ENCODE measurements at places on chromosomes 16 and 17.

- no peak for DNase-seq
These were observed 17.8 kb upstream of the GGA2 start for GRCh38 chr16:23527961-23528643.

DNA sequence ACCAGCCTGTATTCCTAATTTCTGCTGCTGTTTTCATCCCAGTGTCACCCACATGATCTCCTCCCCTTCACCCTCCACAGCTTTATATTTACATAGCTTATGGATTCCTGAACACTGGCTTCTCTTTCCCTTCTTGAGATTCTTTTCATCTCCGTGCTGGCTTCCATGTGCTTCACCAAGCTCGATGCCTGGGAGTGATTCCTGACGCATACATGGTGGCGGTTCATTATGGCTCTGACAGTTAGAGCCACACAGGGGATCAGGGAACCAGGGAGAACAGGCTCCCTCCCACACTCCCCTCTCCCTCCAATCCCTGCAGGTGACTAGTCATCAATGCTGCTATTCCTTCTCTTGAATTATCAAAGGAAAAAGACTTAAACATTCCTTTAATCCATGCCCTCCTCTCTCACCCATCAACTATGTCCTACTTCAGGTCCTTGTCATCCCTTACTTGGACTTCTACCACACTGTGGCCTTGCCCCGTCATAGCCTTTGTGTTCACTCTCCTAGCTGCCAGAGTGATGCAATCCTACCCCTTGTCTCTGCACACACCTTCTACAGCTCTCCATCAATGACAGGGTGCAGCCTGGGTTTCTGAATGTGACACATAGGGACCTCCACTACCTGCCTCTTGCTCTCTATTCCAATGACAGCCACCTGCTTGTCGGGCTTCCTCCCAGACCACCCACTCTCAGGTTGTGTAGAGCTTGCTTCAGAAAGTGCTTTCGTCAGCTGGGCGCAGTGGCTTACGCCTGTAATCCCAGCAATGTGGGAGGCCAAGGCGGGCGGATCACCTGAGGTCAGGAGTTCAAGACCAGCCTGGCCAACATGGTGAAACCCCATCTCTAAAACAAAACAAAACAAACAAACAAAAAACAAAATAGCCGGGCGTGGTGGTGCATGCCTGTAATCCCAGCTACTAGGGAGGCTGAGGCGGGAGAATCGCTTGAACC, 43.6 kb downstream of the MYH13 start:
- DNase-seq = no peak

DNA sequence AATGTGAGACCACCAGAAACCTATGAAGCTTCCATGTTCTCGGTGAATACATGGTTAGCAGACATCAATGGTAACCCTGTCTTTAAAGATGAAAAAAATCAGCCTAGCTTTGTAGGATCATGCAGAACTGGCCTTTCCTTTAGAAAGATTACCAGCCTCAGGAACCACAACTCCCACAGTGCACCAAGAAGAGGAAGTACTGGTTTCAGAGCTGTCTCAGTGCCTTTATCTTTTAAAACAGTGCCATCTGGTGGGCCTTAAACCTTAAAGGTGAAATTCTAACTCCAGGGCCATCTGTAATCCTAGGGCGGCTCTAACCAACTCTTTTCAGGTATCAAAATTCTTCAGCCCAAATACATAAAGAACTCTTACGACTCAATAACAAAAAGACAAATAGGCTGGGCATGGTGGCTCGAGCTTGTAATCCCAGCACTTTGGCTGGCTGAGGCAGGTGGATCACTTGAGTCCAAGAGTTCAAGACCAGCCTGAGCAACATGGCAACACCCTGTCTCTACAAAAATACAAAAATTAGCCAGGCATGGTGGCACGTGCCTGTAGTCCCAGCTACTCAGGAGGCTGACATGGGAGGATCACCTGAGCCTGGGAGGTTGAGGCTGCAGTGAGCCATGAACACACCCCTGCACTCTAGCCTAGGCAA, 5.4 kb downstream of the ATPAF2 start:
- peak; percentile 91 for DNase-seq

GRCh38 chr16:1258906-1259759, 3.3 kb downstream of the TPSD1 start:
- no peak for DNase-seq

DNA sequence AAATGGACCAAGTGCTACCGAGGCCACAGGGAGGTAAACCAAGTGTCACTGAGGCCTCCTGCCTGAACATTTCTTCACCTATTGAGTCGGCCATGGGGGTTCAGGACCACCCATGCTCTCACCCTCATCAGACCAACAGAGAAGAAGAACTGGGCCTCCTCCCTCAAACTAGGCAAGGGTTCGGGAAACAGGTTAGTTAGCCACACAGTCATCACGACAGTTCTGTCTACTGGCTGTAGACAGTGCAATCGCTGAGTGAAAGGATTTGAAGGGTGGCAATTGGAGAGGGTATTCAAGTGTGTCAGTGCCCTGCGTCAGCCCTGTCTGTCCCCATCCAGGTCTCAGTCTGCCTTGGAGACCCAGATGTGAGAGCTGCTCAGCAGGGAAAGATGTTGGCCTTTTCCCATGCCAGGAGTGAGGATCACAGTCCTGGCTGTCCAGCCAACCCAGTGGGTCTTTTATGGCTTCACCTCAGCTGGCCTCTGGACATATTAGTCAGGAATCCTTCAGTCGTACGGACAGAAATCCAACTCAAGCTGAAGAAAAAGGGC, 19.9 kb downstream of the TBX2 start:
- DNase-seq = no peak

DNA sequence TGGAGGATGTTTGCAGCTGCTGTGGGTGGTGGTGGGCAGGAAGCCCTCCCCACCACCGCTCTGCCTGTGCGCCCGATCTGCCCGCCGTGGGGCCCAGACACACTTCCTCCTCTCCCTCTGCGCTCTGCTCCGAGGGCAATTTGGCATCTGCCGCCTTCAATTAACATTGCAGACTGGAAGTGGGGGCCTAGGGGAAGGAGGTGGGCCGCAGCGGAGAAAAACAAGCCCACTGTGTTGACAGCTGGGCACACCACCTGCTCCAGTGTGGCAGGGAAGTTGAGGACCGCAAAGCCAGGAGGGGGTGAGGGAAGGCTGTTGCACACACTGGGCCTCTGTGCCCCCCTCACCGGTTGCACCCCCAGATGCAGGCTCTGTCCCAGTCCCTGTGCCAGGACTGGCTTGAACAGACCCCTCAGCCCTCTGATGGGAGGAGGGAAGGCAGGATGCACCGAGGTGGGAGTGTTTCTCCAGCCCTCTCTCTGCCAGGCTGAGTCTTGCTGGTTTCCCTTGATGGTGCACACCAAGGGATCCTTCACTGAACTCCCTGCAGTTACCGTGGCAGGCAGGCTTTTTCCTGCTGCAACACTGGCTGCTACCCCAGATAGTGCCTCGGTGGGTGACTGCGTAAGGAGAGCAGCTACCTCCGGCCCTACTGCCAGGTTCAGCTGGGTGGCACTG, 72.8 kb upstream of the MED9 start:
- DNase-seq = no peak

DNA sequence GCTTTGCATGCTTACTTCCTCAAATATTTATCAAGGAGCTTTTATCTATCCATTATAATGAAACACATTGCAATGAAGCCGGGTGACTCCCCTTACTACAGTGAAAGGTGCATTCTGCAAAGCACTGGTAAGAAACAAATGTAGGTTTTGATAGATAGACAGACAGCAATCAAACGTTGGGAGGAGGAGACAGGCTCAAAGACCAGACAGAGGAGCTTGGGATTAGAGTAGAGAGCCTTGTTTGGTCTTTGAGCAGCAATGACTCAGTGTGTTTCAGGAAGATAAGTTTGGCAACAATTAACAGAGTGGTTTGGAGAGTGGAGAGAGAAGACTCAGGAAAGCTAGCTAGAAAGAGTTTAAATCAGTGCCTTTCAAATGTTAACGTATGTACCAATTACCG, 68.8 kb downstream of the ZNF18 start:
- peak; percentile 22 for DNase-seq

- DNase-seq = no peak
These were observed 10.9 kb downstream of the ZACN start for GRCh38 chr17:76089680-76090516.

DNA sequence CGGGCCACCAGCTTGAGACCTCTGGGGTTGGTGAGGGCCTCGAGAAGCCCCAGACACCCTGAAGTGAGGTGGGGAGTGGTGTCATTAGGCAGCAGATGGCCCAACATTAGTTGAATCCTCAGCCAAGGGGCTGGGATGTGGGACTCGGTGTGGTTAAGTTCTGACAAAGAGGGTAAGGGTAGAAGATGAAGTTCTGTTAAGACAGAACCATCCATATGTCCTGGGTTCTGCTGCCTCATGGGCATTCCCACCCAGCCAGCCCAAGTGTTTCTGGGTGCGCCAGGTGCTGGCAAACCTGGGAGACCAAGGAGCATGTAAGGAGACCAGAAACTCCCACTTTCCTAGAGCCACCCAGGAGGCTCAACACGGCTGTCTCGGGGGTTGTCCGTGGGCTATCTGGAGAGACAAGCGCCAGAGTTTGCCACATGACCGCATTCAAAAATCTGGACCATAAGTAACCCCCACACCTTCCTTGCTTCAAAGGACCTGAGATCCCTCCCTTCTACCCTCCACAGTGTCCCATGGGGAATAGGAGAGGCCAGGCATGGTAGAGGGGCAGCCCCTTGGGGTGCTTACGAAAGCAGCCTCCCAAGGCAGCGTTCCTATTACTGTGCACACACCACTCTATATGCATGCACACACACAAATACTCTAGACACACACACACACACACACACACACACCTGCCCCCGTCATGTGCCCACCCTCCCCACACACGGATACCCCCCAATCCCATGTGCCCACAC, 128.7 kb downstream of the C16orf78 start:
- DNase-seq = no peak

- no peak for DNase-seq
These were observed 9.0 kb upstream of the MRPL38 start for GRCh38 chr17:75913537-75914210.

DNA sequence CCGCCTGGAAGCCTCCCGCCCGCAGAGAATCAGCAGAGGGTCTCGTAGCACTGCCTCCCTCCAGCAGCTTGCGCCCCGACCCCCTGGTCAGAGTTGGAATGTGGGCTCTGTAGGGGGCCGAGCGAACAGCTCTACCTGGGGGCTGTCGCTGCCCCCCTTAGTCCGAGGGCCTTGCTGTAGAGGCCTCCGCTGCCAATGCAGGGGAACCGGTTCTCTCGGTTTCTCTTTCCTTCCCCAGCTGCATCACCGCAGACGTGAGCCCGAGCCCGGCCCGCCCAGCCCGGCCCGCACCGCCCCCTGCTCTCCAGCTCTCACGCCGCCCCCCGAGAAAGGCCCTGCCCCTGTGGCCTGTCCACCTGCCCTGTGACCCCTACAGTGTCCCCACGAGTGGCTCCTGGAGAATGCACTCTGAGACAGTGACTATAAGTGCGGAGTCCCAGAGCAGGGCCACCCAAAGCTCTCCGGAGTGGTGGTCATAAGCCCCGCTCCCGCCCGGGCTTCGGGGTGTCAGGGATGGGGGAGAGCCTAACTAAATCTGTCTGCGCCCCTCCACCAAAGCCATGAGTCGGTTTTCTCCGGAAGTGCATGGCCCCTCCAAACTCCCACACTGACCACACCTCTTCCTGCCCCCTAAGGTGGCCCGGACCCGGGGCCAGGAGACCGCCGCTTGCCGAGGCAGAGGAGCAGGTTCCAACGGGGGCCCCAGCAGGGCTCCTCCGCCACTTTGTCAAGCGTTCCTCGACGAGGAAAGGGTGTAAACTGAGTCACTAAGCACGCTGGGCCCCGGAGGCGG, 1.7 kb downstream of the ARHGAP27 start:
- DNase-seq = no peak

- DNase-seq = no peak
These were observed 61.6 kb downstream of the TNRC6C start for GRCh38 chr17:78019976-78020716.

- DNase-seq = no peak
These were observed 21.5 kb downstream of the MBTD1 start for GRCh38 chr17:51238255-51238887.

DNA sequence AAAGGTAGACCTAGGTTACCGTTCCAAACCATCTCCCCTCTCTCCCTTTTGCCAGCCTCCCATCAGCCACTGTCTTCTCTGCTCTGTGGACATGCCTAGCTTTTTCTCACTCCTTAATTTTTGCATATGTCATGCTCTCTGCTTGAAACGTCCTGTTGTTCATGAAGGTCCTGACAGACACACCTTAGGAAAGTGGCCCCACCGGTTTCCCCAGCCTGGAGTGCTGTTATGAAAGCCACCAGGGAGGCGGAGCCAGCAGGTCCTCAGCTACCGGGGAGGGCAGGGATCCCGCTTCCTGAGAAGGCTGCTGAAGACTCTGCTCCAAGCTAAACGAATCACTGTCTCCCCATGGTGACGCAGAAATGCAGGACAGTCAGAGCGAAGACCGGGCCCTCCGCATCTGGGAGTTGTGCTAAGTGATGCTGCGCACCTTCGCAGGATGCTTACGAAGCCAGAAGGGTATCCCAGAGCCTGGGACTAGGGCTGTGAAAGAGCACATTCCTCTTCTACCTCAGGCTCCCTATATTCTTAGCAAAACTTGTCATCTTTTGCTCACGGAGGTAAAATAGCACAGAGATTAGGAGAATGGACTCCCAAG, 2.3 kb upstream of the SLC16A11 start:
- no peak for DNase-seq

- DNase-seq = no peak
These were observed 28.4 kb downstream of the PLXDC1 start for GRCh38 chr17:39122991-39123390.

- no peak for DNase-seq
These were observed 118.3 kb upstream of the ADAMTS18 start for GRCh38 chr16:77553130-77553529.

GRCh38 chr17:56786989-56787482, 46.7 kb downstream of the C17orf67 start:
- DNase-seq = no peak

Data from A673 (cell line).